Muscle of leg (tissue), 16 donors: ENCODE measurements at places on chromosomes 7 and 10. TPM values are rescaled to one million over a fixed set of nuclear protein-coding genes. Genes with fewer than 3 reads are reported as not detected.

- H3K4me1 ChIP-seq, result peaks cover 4% of the 10 kb centered on the region
- no peak for DNase-seq
- no peak overlapping the region for H3K4me3 ChIP-seq
- no peak overlapping the region for H3K27ac ChIP-seq
- no peaks in the 10 kb centered on the region for H3K27me3 ChIP-seq
Observed at GRCh38 chr10:125840955-125841354, 17.6 kb downstream of the BCCIP start.

GRCh38 chr7:66043681-66044497 is 31.7 kb upstream of the ASL start:
- peak overlapping the region; percentile 41 for H3K4me3 ChIP-seq
- H3K27ac ChIP-seq, result no peak overlapping the region
- peaks cover 5% of the 10 kb centered on the region for H3K27me3 ChIP-seq
- H3K36me3 ChIP-seq, result no peaks in the 10 kb centered on the region

- no peak overlapping the region for H3K4me3 ChIP-seq
- H3K36me3 ChIP-seq, result no peaks in the 10 kb centered on the region
- no peak for DNase-seq
- peaks cover 40% of the 10 kb centered on the region for H3K4me1 ChIP-seq
- H3K27me3 ChIP-seq, result peaks cover 7% of the 10 kb centered on the region
Observed at GRCh38 chr10:129055986-129056385, 411.1 kb upstream of the MGMT start.

DNA sequence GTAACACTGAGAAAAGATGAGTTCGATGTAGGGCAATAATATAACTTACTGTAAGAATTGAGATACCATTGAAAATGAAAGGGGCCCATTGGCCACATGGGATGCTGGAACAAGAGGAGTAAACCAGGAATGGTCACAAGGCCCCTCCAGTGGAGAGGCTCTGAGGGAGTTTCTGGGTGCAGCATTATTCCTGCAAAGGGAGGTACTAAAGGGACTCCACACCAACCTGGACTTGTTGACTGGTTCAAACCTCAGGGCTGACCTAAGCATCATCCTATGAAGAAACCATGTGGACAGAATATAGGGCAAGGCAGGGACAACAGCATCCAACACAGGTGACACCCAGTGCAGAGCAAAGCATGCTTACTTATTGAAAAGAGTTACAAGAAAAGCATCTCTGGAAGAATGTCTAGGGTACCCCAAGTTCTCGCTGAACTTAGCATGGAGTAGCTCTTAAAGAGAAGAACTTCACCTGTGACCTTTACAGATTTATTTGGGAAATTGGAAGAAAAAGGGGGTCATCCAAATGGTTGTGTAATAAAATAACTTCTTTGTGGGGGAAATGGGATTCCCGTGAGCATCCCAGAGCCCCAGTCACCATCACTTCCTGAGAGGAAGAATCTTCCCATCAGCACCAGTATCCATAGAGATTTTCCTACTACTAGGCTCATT is 34.7 kb downstream of the PRSS2 start:
- H3K36me3 ChIP-seq, result no peaks in the 10 kb centered on the region
- peaks cover 13% of the 10 kb centered on the region for H3K27me3 ChIP-seq
- H3K27ac ChIP-seq, result no peak overlapping the region
- H3K4me3 ChIP-seq, result no peak overlapping the region
- H3K4me1 ChIP-seq, result no peaks in the 10 kb centered on the region

Gene EFCAB10
- total RNA-seq, result not detected

DNA sequence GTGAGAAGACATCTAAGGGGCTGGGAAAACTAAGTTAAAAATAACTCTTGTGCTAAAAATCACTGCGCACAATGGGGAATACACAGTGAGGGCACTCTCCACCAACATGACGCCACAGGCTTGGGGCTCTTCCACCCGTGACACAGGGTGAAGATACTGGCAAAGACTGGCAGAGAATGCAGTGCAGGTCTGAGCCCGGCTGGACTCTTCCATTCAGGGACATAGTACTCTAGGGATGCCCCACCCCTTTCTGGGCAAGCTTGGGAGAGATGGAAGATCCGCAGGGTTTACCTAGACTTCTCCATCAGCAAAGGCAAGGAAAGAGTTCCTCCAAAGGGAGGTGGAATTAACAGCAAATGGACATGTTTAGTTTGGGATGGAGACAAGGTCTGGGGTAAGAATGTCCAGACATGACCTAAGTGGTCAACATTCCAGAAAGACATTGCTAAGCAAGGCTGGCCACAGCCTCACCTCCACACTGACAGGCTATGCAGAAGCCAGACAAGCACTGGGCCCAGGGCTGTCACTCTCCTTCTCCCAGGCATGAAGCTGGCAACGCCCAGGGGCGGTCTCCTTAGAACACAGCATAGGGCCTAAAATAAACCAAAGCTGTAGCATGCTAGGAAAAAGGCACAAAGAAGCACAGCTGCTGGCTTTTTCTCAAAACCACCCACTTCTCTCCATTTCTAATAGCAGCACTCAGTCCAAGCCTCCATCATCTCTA is 28.1 kb downstream of the XPNPEP1 start:
- peak overlapping the region; percentile 72 for H3K27ac ChIP-seq
- peaks cover 28% of the 10 kb centered on the region for H3K36me3 ChIP-seq
- peaks cover 44% of the 10 kb centered on the region for H3K4me1 ChIP-seq

- no peak overlapping the region for H3K4me3 ChIP-seq
- H3K36me3 ChIP-seq, result peaks cover 66% of the 10 kb centered on the region
- H3K27me3 ChIP-seq, result no peaks in the 10 kb centered on the region
- H3K27ac ChIP-seq, result no peak overlapping the region
Observed at GRCh38 chr7:74535951-74536356, 82.2 kb downstream of the GTF2IRD1 start.

- H3K4me3 ChIP-seq, result no peak overlapping the region
- no peaks in the 10 kb centered on the region for H3K4me1 ChIP-seq
- no peaks in the 10 kb centered on the region for H3K36me3 ChIP-seq
Observed at GRCh38 chr7:17623546-17624185, 316.6 kb downstream of the SNX13 start.

Gene CTTNBP2
- total RNA-seq, result 2.8 TPM

GRCh38 chr7:15571301-15571878 is 9.6 kb upstream of the AGMO start:
- no peaks in the 10 kb centered on the region for H3K4me1 ChIP-seq
- no peak overlapping the region for H3K27ac ChIP-seq
- DNase-seq, result no peak
- no peaks in the 10 kb centered on the region for H3K27me3 ChIP-seq
- no peaks in the 10 kb centered on the region for H3K36me3 ChIP-seq
- no peak overlapping the region for H3K4me3 ChIP-seq
